ENCODE measurements at places on chromosomes 16 and 17.

DNA sequence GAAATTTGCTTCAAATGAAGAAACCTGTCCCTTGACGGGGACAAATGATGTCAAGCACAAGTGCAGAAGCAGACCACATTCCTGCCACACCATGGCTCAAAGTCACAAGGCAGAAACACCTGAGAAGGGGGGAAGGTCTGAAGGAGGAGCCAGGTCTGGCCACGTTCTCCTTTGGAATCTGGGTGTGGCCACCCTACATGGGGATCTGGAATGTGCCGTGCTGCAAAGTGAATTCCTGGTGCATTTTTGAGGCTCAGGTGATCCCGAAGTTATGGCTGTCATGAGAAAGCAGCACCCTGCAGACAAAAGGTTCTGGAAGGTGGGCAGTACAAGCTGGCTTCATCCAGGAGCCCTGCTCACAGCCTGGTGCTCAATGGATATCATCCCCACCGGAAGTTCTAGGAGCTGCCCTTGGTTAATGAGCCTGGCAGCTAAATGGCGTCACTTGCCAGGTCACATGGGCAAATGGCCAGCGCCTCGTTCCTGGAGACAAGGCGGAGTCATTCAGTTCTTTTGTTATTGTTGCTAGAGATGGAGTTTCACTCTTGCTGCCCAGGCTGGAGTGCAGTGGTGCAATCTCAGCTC lies 20.1 kb upstream of the ADCY9 start:
- peak; percentile 77 for DNase-seq

- DNase-seq: no peak
Measured at GRCh38 chr16:6157806-6158205, 1060.2 kb upstream of the EEF2KMT start.

DNA sequence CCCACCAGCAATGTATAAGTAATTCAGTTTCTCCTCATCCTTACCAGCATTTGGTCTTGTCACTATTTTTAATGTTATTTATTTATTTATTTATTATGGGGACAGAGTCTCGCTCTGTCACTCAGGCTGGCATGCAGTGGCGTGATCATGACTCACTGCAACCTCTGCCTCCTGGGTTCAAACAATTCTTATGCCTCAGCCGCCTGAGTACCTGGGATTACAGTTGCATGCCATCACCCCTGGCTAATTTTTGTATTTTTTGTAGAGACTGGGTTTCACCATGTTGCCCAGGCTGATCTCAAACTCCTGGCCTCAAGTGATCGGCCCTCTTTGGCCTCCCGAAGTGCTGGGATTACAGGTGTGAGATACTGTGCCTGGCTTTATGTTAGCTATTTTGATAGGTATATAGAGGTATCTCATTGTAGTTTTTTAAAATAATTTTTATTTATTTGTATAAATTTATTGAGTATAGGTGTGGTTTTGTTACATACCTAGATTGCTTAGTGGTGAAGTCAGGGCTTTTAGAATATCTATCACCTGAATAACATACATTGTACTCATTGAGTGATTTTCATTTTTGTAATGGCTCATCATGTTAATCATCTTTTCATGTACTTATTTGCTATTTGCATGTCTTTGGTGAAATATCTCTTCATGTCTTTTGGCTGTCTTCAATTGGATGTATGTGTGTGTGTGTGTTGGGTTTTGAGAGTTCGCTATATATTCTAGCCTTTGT lies 53.3 kb downstream of the TANC2 start:
- DNase-seq: no peak

GRCh38 chr16:88534638-88535190 lies 35.5 kb upstream of the ZC3H18 start:
- no peak for DNase-seq

DNA sequence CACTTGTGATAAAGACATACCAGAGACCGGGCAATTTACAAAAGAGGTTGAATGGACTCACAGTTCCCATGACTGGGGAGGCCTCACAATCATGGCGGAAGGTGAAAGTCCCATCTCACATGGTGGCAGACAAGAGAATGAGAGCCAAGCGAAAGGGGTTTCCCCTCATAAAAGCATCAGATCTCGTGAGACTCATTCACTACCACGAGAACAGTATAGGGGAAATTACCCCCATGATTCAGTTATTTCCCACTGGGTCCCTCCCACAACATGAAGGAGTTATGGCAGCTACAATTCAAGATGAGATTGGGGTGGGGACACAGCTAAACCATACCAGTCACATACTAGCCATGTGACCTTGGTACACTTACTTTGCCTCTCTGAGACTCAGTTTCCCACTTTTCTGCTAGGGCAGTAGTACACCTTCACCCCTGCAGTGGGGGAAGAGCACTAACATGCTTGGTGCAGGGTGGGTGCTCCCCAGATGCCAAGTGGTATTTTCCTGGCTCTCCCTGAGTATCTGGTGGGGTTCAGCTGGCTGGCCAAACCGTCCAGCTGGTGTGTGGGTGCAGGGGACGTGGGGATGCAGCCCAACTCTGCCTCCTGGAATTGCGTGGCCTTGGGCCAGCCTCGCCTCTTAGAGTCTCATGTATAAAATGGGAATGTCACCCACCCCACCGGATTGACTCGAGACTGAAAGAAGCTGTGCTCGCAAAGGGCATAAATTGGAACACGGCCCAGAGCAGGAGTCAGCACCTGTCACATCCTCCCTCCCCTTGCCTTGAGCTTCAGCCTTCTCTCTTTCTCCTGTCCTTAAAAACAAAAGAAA lies 364.1 kb downstream of the CPPED1 start:
- DNase-seq: no peak

DNA sequence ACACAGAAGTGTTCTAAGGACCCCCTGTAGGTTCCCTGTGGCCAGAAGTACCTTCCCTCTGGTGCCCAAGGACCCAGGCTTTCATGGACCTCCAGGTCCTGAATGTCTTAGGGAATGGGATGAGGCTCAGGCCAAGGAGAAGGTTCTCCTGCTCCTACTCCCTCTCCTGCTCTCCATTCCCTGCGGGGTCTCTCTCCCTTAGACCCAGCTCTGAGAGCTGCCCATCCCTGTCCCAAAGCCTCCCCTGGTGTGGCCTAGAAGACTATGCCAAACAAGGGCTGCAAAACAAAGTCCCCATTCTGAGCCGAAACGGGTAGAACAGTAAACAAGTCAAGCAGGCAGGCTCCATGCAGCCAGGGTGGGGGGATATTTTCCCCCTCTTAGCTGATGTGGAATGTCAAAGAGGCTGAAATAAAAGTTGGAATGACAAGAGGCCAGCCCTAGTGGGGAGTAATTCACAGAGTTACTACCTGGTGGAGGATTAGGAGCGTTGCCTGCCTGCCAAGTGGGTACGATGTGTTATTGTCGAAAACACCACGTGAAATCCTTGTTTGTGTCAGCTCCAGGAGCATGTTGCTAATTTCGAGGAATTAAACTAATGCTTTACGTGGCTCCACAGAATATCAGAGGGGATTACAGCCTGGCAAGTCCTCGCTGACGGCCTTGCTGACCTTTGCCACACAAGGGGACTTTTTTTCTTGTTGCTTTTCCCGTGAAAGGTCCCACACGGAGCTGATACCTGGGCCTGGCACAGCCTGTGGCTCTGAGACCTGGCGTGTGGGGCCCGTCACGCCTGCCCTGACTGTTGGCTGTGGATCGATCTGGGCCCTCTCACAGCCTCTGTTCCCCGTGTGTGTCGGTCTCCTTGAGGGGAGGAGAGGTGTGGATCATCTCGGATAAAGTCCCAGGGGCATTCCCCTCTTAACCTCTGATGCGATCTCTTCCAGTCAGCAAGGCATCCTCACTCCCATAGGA lies 2.9 kb downstream of the WFIKKN2 start:
- no peak for DNase-seq

GRCh38 chr17:9473711-9474110 lies 101.9 kb downstream of the STX8 start:
- DNase-seq: no peak

DNA sequence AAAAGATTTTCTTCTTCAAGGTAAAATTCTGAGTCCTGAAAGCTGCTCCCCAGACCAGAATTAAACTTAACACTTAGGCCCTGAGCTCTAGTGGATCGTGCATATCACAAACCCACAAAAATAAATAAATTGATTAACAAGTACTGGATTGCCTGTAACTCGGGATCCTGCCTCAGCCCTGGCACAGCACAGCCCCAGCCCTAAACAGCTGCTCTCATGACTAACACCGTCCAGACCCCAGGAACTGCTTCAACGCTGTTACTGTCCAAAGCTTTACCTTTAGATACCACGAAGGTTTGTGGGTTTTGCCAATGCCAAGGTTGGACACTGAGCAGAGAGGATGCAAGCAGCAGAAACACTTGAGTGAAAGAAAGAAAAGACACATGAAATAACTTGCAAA lies 172.5 kb downstream of the COPRS start:
- DNase-seq: no peak

- peak; percentile 77 for DNase-seq
Measured at GRCh38 chr16:30054959-30055553, 10.5 kb upstream of the ALDOA start.

- no peak for DNase-seq
Measured at GRCh38 chr17:8869114-8869815, 1.8 kb upstream of the PIK3R6 start.

- DNase-seq: no peak
Measured at GRCh38 chr17:81034168-81034777, 678 bp upstream of the BAIAP2 start.

- DNase-seq: peak; percentile 25
Measured at GRCh38 chr16:64121473-64121872, 1000.4 kb downstream of the CDH11 start.

DNA sequence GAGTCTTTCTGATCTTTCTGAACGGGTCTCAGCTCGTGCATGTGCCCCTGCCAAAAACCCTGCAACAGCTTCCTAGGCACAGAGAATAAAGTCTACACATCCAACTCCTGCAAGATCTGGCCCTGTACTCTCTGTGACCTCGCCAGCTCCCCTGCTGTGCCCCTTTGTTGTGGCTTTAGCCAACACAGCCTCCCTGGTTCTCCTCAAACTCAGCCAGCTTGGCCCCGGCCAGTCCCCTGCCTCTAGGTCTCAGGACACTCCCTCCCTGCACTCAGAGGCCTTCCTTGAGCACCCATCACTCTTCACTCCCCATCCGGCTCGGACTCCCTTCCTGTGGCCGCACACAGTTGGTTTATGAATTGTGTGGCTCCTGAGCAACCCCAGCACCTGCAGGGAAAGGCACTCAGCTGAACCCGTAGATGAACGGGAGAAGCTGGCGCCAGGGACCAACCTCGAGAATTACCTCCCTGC lies 1.4 kb downstream of the CEP131 start:
- no peak for DNase-seq

- DNase-seq: no peak
Measured at GRCh38 chr17:3507071-3507470, 31.3 kb downstream of the ASPA start.

GRCh38 chr17:3750296-3750695 lies 26.6 kb downstream of the HASPIN start:
- no peak for DNase-seq

GRCh38 chr16:69889295-69889964 lies 61.7 kb upstream of the CLEC18A start:
- DNase-seq: no peak

GRCh38 chr17:72219137-72219823 lies 98.5 kb downstream of the SOX9 start:
- DNase-seq: no peak

GRCh38 chr17:40095944-40096791 lies 4.2 kb downstream of the NR1D1 start:
- DNase-seq: peak; percentile 84

- no peak for DNase-seq
Measured at GRCh38 chr17:37833237-37833859, 88.5 kb upstream of the HNF1B start.

DNA sequence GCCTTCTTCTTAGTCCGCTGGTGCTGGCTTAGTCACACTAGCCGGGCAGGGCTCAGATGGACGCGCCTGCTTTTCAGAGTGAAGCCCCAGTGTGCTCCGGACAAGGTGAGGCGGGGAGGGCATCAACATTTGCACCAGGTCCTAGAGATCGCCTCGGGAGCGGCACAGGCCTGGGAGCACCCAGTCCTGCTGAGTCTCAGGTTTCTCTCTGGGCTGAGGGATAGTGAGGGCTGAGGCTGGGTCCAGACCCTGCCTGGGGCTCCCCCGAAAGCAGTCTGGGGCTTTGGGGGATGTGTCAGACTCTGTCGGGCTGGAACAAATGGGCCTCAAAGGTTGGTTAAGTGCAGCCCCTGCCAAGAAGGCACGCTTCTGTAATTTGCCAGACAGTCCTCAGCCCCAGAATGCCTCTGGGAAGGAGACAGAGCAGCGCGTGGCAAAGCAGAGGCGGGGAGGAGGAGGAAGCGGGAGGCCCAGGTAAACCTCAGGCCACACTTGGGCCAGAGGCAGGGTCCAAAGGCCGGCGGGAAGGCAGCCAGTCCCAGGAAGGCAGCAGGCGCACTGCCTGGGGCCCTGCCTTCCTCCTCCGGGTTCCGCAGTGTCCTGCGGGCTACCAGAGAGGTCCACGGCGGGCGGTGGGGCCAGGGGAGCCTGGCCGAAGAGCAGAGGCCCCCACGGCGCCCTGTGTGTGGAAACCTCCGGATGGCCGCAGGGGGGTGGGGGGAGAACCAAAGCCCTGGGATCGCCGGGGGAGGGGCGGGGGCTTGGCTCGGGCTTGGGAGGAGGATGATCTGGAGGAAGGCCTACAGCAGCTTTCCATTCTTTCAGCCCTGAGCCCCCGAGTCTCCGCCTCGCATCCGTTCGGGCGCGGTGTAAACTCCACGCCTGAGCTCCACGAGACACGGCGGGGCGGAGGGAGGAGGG lies 39.5 kb upstream of the ATP2A3 start:
- DNase-seq: peak; percentile 90

DNA sequence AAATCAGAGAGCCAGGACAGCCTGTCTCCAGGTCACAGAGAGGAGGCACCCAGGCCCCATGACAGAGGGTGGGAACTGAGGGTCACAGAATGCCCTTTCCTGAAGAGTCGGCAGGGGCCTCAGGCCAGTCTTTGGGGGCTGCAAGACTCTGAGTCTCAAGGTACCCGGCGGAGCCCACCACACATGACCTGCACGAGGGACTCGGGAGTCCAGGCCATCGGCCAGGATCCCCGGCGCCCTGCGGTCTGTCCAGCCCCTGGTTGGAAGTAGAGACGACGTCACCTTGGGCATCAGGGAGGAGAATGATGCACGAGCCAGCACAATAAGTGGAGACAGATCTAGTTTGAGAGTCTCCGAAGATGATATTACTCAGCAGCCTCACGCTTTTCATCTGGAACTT lies 234.7 kb upstream of the SDK2 start:
- DNase-seq: no peak

DNA sequence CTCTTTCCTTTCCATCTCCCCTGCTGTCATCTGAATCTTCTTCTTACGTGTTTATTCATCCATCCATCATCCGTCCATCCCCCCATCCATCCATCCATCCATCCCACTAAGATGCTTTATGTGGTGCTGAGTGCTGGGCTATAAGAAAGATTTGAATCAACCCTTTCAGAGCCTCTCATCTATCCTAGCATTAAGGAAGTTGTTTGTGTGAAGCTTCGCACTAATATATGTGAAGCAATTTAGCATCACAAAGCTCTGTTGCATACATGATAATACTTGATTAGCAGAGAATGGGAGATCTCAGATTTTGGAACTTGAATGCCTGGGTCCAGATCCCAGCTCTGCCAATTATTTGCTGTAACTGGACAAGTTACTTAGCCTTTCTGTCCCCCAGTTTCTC lies 255.7 kb downstream of the SHISA9 start:
- DNase-seq: no peak

- peak; percentile 67 for DNase-seq
Measured at GRCh38 chr16:28326881-28327610, 34.7 kb downstream of the SBK1 start.
